ENCODE measurements at places on chromosomes 4 and X. TPM values are rescaled to one million over a fixed set of nuclear protein-coding genes. Genes with fewer than 3 reads are reported as not detected.

- DNase-seq, result no peak
Measured at GRCh38 chr4:108991551-108992328, 228.9 kb upstream of the ETNPPL start.

- no peak for DNase-seq
Measured at GRCh38 chr4:70855464-70855863, 15.8 kb upstream of the GRSF1 start.

DNA sequence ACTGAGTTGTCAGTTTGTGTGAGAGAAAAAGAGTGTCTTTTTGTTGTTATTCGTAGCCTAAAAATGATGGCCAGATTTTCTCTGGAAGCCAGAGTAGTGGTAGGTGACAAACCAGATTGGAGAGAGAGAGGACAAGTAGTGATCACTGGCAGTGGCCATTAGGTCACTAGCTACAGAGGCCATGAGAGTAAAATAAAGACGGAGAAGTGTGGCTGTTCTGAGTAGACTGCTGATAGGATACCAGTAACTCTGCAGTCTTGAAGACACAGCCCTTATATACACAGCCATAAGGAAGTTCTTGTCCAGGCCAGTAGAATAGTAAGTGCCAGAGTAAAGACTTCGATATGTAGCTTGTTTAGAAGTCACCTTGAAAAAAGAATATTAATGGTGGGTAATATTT lies 7.7 kb downstream of the SLC30A9 start:
- DNase-seq, result no peak

- DNase-seq, result no peak
Measured at GRCh38 chrX:2542826-2543521, 42.2 kb upstream of the DHRSX start.

- DNase-seq, result no peak
Measured at GRCh38 chr4:176745902-176746301, 46.8 kb downstream of the VEGFC start.

DNA sequence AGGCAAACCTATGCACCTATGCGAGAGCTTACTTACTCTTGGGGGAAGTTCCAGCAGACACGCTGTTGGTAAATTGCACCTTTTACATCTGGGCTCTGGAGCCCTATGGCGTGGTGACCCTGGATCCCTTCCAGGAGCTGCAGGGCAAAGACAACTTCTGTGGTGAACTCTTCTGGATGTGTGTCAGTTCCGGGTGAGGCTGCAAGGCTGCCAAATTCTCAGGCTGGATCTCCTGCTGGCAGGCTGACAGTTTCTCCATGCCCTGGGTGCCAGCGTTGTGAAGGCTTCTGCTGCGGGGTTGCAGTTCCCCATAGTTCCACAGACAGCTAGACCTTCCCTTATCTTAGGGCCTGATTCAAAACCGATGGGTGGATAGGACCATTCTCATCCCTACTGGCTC lies 37.9 kb downstream of the RAP2C start:
- DNase-seq, result no peak

Gene DUSP21
- total RNA-seq, result not detected
